ENCODE measurements at places on chromosomes 7 and 10.

- DNase-seq = no peak
These were observed 484.7 kb upstream of the SORCS1 start for GRCh38 chr10:107649249-107649648.

GRCh38 chr7:135514856-135515255 is 5.0 kb upstream of the CNOT4 start:
- no peak for DNase-seq

- peak; percentile 9 for DNase-seq
These were observed 213.7 kb downstream of the ELMO1 start for GRCh38 chr7:37234928-37235327.

DNA sequence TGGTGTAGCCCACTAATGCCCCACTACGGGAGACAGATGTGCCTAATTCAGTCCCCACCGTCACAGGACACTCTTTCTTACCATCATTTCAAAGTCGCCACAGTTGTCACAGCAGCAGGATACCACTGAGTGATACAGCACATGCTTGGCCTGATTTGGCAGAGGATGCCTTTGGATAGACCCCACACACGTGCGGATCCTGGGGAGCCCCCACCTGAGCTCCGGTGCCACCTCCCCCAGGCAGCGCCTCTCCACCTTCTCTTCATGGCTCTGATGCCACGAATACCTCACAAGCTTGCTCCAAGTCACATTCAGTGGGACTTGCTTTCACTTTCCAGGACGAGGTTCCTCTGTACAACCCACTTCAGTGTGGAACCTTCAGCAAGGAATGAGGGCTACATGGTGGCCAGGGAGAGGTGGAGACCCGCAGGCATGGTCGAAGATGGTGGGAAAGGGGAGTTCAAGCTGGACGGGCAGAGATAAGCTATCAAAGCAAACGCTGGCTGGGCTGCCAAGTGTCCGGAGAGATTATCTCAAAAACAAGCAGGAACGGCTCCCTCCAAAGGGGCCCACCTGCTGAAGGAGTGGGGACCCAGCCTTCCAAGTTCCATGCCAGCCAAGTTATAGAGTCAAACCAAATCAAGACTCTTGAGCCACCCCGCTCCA is 107.4 kb downstream of the ZRANB1 start:
- DNase-seq = no peak

GRCh38 chr10:7945469-7946187 is 108.9 kb upstream of the GATA3 start:
- DNase-seq = no peak

DNA sequence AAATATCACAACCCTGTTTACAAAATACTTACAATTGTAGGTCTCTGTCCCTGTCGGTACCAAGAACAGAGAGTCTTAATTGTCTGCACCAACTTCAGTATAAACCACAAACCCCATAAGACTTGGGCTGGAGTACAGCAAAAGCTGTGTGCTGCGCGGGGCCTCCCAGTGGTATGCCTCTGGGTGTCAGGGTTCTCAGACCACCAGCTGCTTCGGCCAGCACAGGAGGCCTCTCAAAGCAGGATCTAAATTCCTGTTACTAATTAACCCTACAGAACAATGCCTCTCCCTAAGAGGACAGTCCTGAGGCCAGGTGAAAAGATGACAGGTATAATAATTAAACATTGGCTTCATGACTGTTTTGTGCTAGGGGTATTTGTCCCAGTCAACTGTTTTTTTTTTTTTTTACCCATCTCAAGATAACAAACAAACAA is 957 bp upstream of the SVIL start:
- no peak for DNase-seq

- DNase-seq = no peak
These were observed 167.0 kb downstream of the SNX13 start for GRCh38 chr7:17773289-17773626.

Data from C1 segment of cervical spinal cord (tissue), 14 donors.